ENCODE measurements at places on chromosomes 4 and X.
A peak's percentile ranks its signal among the peaks of the same experiment; 100 is the strongest.

DNA sequence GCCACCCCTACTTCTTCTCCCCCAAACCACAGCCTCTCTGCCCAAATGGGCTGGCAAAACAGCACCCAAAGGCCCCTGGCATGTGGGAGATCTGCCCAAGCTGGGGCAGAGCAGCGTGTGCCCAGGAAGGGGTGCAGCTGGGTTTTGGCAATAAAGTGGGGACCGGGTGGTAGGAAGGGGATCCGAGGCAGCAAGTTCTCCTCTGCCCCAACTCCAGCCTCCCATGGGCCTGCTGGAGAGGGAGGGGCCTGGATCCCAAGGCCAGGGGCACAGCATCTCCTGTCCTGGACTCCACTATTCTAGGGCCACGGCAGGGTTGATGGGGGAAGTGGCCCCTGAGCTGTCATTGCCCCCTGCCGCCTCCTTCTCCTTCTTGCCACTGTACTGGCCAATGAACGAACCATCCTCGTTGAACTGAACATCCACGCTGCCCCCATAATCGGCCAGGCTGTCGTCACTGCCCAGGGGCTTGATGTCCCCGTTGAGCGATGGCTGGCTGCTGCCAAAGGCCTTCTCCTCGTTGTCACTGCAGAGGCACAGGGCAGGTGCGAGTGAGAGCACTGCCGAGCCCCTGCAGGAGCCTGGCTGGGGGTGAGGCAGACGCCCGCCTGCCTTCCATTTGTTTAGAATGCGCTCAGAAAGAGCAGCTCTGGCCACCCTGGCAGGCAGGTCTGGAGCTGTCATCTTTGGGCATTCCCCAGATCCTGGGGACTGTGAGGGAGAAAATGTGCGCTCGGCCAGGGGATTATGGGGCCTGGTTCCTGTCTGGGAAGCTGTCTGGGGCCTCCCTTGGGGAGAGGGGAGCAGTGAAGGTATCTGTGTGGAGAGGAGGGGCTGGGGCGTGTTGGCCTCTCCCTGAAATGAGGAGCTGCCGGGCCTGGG, 23.4 kb downstream of the L1CAM start:
- DNase-seq, result no peak

DNA sequence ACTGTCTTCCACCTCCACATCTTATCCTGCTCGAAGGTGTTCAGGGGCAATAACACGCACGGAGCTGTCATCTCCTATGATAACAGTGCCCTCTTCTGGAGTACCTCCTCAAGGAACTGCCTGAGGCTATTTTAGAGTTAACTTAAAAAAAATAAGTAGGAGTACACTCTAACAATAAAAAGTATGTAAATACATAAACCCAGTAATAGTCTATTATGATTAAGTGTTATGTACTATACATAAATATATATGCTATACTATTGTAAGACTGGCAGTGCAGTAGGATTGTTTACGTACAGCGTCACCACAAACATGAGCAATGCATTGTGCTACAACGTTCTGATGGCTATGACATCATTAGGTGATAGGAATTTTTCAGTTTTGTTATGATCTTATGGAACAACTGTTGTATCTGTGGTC, 34.5 kb upstream of the TLR2 start:
- DNase-seq, result peak; percentile 60

GRCh38 chrX:125319646-125320521, at the start of gene TEX13C:
TEX13C (plus strand) TSS chrX:125319871; CDS start chrX:125320120, 249 bp downstream.
- no peak for DNase-seq

DNA sequence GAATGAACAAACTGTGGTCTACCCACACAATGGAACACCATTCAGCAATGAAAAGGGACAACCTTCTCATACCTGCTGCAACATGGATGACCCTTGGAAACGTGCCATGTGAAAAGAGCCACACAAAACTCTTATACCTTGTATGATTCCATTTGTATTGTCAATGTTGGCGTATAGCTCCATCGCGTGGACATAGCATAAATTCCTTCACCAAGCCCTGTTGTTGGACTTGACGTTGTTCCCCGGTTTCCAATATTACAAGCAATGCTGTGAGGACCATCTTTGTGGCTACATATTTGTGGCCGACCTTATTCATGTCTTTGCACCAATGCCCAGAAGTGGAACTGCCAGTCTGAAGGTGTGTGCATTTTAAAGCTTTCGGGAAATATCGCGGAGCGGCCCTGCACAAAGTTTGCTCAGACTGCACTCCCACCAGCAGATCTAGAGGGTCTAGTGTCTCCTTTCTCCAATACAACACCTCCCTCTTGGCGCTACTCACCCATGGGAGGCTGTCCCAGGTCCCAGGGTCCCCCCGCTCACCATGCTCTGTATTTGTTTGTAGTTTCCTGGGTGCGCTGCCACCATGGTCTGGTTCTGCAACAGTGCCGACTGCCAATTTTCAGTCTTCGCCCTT, at the start of gene CLDN34:
CLDN34 (plus strand) TSS at position 584 of the 634 bp plus-strand sequence; CDS start at position 584, 0 bp downstream.
- DNase-seq, result no peak

GRCh38 chr4:26732356-26732755, 128.3 kb upstream of the STIM2 start:
- no peak for DNase-seq

GRCh38 chr4:13944095-13944511, 316.6 kb upstream of the BOD1L1 start:
- no peak for DNase-seq

DNA sequence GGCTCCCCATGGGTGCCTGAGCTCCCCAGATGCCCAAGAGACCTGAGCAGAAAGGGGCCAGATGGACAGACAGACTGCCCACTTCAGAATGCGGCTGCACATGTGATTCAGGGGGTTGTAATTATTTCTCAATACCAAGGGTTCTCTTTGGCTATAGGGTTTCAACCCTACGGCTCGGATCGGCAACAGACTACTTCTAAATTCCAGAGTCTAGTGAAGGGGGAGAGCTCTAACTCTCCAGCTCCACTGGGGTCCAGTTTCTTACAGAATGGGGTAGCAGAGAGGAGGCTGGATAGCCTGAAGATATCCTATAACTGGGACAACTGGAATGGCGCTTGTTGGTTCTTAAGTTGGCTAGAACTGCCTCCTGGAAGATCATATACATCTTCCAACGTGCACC, 136.3 kb downstream of the MGST2 start:
- DNase-seq, result no peak

GRCh38 chrX:46268412-46268811, 276.8 kb downstream of the ZNF674 start:
- DNase-seq, result peak; percentile 62

GRCh38 chr4:158172261-158173258, at the start of gene GASK1B:
GASK1B (minus strand) TSS chr4:158173025; CDS start chr4:158171375, 1,650 bp downstream.
- peak; percentile 49 for DNase-seq

DNA sequence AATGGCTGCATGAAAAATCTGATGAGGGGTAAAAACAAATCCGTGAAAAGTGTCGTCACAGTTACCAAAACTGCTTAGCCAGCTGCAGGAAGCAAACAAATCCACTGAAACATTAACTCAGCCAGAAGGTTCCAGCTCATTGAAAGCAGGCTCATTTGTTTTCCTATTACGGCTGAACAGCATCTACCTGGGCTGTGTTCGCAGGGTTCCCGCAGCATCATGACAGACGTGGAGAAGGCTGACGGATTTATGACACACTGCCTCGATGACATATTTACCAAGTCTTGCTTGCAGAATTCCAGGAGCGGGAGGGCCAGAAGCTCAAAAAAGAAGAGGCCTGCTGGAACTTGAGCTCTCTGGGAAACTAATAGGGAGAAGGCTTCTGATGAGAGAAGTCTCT, 781.1 kb downstream of the RAB28 start:
- DNase-seq, result no peak

DNA sequence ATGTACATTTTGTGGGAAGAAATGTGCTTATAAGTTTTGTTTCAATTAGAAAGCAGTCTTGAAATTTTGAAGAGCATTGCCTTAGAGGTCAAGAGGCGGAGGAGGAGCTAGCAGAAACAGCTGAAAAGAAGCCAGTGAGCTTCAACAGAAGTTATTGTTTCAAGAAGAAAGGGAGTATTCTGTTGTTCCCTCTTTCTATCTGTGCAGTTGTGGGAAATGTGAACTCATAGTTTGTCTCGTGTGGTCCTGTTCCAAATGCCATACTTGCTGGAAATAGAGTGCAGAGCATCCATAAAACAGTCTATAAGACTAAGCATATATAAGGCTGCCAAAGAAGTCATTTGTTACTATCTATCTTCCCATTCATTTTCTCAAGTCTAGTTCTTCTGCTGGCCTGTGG, 1015.7 kb downstream of the DMD start:
- DNase-seq, result no peak

- no peak for DNase-seq
These were observed 99.7 kb downstream of the AFF2 start for GRCh38 chrX:148600131-148600530.

- DNase-seq, result no peak
These were observed 11.5 kb upstream of the NKX1-1 start for GRCh38 chr4:1417522-1418390.

- no peak for DNase-seq
These were observed 403.7 kb downstream of the MID1IP1 start for GRCh38 chrX:39204945-39205344.

All from HCT116 (cell line).